Activated T-helper 2 cell treated with anti-CD3 and anti-CD28 coated beads, Interferon-gamma antibody, Interleukin-2, Interleukin-4, amounts not matched to agents 10 μg/mL and 5 μg/mL and 100 μg/mL, durations not matched to agents 14 hours and 24 hours and 36 hours (primary cell): ENCODE measurements at places on chromosomes 4 and X. TPM values are rescaled to one million over a fixed set of nuclear protein-coding genes. Genes with fewer than 3 reads are reported as not detected.

The RAB40AL gene
- 0.30 TPM in 1 of 2 replicates, not detected in the other for total RNA-seq

DNA sequence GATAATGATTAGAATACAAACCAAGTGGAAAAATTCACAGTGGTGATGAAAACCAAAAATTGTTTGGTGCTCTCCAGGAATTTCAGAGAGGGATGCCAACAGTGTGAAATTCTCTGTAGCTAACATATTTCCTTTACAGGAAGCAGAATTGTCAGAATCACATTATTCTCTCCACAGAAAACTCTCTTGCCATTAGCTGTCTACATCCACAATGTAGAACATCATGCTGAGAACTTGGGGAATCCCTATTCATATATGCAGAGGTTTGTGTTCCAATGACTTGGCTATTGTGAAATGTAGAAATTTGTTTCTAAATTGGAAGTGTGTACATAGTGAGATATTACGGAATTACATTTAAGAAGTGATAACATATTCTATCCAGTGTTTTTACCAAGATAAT, 142.0 kb downstream of the PCDH7 start:
- DNase-seq = no peak
- no peak overlapping the region for H3K4me3 ChIP-seq
- H3K27ac ChIP-seq = no peak overlapping the region
- H3K27me3 ChIP-seq = no peaks in the 10 kb centered on the region

The KCNE5 gene
- 0.87 and 0.98 TPM in 2 replicates for total RNA-seq

The GATB gene
- total RNA-seq = 17.7 and 19.6 TPM in 2 replicates

GRCh38 chrX:115363372-115363771, 73.9 kb downstream of the LUZP4 start:
- H3K4me1 ChIP-seq = no peaks in the 10 kb centered on the region
- DNase-seq = no peak
- no peak overlapping the region for H3K4me3 ChIP-seq
- H3K27me3 ChIP-seq = no peaks in the 10 kb centered on the region
- no peak overlapping the region for H3K27ac ChIP-seq
- H3K36me3 ChIP-seq = no peaks in the 10 kb centered on the region

DNA sequence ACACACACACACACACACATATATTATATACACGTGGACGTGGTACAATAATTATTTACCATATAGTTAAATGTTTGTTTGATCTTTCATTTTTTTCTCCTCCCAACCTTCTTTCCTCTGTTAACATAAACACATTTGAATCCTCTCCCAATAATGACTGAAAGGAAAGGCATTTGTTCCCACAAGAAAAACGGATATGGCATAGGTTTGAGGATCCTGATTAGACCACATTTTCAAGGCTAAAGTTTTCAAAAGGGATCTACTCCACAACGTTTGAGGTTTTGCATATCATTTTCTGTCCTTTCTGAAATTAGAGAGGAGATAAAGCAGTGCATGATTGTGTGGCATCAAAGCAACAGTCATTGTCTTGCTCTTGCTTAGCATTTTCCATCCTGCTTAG, 1883.4 kb downstream of the STIM2 start:
- no peak overlapping the region for H3K4me3 ChIP-seq
- DNase-seq = no peak
- H3K27ac ChIP-seq = no peak overlapping the region
- no peaks in the 10 kb centered on the region for H3K4me1 ChIP-seq
- no peaks in the 10 kb centered on the region for H3K27me3 ChIP-seq

DNA sequence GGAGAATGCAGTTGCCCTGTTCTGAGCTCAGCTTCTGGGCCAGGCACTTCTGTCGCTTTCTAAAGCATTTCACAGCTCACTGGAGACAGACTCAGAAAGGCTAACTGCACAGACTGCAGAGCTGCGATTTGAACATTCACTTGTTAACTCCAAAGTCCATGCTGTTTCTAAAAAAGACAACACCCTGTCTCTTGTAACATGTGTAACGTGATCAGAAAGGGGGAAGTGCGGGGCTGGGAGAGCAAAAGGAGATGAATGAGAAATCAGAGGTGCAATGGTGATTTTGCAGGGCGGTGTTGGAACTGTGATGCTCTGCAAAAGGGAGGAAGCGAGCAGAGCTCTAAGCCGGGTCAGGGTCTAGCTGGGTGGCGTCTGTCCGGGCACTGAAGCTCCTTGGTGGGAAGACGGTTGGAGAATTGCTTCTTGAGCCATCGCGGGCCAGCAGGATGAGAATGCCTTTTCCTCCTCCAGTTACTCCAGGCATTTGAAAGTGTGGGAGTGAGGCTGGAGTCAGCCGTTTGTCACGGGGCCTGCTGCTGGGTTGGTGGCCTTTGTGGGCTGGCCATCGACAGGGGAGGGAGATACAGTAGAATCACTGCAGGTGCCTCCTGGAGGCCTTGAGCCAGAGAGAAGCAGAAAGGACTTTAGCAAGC, 20.3 kb downstream of the TBC1D14 start:
- peaks cover 38% of the 10 kb centered on the region for H3K4me1 ChIP-seq
- no peak for DNase-seq
- H3K27me3 ChIP-seq = no peaks in the 10 kb centered on the region
- H3K4me3 ChIP-seq = no peak overlapping the region
- H3K27ac ChIP-seq = no peak overlapping the region
- peaks cover 53% of the 10 kb centered on the region for H3K36me3 ChIP-seq

GRCh38 chr4:52713456-52713937, 37.7 kb downstream of the ERVMER34-1 start:
- H3K36me3 ChIP-seq = peaks cover 54% of the 10 kb centered on the region
- peak overlapping the region; percentile 94 for H3K27ac ChIP-seq
- peaks cover 44% of the 10 kb centered on the region for H3K4me1 ChIP-seq
- no peak for DNase-seq
- H3K27me3 ChIP-seq = no peaks in the 10 kb centered on the region
- peak overlapping the region; percentile 93 for H3K4me3 ChIP-seq

GRCh38 chr4:25101836-25102235, 58.4 kb downstream of the SEPSECS start:
- DNase-seq = no peak
- no peak overlapping the region for H3K4me3 ChIP-seq
- H3K4me1 ChIP-seq = peaks cover 6% of the 10 kb centered on the region
- H3K36me3 ChIP-seq = no peaks in the 10 kb centered on the region
- H3K27ac ChIP-seq = no peak overlapping the region

DNA sequence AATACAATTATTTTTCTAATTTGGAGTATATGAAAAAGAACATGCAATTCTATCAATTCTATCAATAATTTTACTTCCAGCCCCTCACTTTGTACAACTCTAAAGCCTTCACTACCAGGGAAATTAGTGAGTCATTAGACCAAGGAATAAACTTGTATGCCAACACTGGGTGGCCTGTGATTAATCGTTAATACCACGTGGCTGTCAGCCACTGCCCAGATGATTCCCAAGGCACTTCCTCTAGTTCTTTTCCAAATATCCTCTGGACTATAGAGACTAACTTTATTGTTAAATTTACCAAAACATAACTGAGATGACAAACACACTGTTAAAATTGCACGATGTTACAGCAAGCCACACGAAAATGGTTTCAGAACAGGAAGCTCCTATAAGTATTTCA, 45.7 kb downstream of the MID1 start:
- H3K4me1 ChIP-seq = no peaks in the 10 kb centered on the region
- H3K27me3 ChIP-seq = no peaks in the 10 kb centered on the region
- DNase-seq = no peak
- H3K4me3 ChIP-seq = no peak overlapping the region

DNA sequence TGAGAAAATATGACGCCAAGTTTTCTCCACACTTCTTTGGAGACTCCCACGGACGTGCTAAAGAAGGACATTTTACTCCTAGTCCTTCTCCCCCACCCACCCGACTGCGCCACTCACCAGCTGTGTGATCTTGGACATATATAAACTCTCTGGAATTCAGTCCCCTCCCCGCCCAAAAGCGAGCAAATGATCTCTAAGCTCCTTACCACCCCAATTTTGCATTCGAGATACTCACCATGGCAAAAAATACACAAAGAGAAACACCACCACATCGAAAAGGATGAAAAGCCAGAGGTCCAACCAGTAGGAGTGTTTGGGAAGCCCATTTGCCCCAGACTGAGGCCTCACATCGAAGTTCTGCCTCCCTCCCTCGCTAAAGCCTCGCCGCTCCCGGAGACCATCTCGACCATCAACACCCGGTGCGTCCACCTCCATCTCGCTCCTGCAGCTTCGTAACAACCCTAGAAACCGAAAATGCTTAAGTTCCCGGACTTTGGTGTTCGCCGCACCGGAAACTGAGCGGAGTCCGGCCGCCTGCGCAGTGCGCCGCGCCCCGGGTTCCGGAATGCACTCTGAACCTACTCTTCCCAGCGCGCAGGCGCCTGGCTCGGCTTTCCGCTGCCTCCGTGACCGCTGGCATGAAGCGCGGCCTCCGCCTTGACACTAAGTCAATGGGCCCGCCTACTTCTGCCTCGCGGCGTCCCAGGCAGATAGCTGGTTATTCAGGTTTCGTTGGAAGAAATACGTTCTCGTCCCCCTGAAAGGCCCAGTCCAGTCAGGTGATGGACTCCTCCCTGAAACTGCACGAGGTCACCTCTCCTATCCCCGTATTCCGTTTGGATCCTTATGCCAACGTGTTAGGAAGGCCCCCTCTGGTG, 21.6 kb downstream of the FABP2 start:
- peaks cover 34% of the 10 kb centered on the region for H3K4me1 ChIP-seq
- H3K36me3 ChIP-seq = peaks cover 43% of the 10 kb centered on the region
- peak overlapping the region; percentile 97 for H3K27ac ChIP-seq

DNA sequence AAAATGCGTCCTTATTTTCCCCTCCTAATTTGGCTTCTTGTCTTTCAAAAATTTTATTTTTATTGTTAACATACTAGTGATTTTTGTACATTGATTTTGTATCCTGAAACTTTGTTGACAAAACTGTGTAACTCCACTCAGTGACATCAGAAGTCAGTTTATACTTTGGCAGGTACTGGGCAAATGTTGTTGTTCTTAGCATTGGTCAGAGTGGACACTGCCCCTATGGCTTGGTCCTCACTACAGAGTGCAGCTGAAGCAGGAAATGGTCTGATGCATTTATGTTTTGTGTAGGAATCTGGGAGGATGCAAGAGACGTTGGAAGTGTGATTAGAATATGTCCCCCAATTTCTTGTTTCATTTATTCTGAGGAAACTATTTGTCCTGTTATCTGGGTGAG, 205.5 kb upstream of the CENPE start:
- DNase-seq = no peak
- no peaks in the 10 kb centered on the region for H3K27me3 ChIP-seq
- no peaks in the 10 kb centered on the region for H3K36me3 ChIP-seq
- no peaks in the 10 kb centered on the region for H3K4me1 ChIP-seq
- H3K27ac ChIP-seq = no peak overlapping the region
- H3K4me3 ChIP-seq = no peak overlapping the region

DNA sequence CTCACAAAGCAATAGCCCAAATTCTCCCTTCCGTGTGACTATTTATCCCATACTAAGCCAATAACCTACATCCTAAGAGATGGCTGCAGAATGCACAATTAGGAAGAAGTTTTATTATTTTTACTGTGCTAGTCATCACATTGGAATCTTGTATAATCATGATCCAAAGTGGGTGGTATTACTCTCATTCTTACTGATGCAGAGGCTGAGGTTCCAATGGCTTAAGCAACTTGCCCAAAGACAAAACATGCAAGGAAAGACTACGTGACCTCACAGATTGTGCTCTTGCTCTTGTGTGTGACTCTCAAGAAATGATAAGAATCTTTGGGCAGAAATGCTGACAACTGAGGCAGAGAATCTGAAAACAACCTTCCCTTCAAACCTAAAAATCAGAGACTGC, 212.2 kb downstream of the LDB2 start:
- H3K4me1 ChIP-seq = no peaks in the 10 kb centered on the region
- no peaks in the 10 kb centered on the region for H3K27me3 ChIP-seq
- no peak for DNase-seq
- no peak overlapping the region for H3K27ac ChIP-seq
- H3K36me3 ChIP-seq = no peaks in the 10 kb centered on the region

The SUPT20HL2 gene
- not detected in 2 replicates for total RNA-seq

DNA sequence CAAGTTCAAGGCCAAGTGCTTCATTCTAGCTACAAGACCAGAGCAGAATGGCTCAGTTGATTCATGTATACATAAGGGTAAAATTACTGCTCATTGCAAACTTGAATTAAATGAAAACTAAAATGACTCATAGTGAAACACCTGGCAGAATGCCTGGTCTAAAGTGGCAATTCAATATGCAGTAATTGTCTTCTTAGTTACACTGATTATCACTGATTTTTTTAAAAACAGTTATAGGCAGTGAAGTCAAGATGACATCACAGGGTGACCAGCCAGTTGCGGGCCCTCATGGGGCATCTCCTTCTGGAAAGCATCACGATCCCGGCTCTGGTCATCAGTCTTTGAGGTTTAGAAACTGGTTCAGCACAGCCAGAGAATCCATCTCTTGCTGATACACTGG, 154.2 kb downstream of the RAB28 start:
- DNase-seq = no peak
- H3K4me3 ChIP-seq = no peak overlapping the region
- no peak overlapping the region for H3K27ac ChIP-seq
- H3K27me3 ChIP-seq = no peaks in the 10 kb centered on the region
- H3K36me3 ChIP-seq = no peaks in the 10 kb centered on the region

DNA sequence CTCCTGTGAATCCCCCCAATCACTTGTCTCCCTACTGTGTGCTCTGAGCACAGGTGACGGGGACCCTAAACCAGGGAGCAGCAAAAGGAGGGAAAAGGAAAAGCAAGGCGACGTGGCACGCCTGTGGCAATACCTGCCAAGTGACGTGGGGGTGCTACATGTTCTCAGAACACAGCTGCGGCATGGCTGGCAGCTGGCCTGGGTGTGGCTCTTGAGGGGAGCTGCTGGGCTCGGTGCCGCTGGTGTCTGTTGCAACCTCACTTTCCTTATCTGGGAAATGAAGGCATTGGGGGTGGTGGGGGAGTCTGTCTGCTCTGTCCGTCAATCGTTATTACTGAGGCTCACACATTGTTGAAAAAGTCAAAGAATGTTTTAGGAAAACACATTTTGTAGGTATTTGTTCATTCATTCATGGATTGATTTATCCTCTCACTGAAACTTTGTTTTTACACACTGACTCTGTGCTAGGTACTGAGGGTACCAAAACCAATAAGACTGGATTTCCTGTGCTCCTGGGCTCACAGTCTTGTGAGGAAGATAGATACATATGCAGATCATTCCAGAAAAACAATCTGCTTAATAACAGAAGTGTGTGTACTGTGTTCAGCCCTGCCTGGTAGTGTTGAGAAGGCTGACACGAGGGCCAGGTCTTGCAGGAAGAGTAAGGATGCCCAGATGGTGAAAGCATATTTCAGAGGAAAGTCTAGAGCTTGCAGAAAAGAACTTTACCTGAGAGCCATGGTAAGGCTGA, 217.6 kb downstream of the PTTG2 start:
- peaks cover 31% of the 10 kb centered on the region for H3K27me3 ChIP-seq
- no peak for DNase-seq
- H3K4me3 ChIP-seq = no peak overlapping the region
- H3K36me3 ChIP-seq = no peaks in the 10 kb centered on the region
- peaks cover 23% of the 10 kb centered on the region for H3K4me1 ChIP-seq

GRCh38 chrX:25968920-25969319, 169.2 kb upstream of the MAGEB18 start:
- no peaks in the 10 kb centered on the region for H3K27me3 ChIP-seq
- no peaks in the 10 kb centered on the region for H3K4me1 ChIP-seq
- no peak overlapping the region for H3K4me3 ChIP-seq
- DNase-seq = no peak
- no peak overlapping the region for H3K27ac ChIP-seq
- no peaks in the 10 kb centered on the region for H3K36me3 ChIP-seq
